ENCODE measurements at places on chromosomes 3 and 15.

DNA sequence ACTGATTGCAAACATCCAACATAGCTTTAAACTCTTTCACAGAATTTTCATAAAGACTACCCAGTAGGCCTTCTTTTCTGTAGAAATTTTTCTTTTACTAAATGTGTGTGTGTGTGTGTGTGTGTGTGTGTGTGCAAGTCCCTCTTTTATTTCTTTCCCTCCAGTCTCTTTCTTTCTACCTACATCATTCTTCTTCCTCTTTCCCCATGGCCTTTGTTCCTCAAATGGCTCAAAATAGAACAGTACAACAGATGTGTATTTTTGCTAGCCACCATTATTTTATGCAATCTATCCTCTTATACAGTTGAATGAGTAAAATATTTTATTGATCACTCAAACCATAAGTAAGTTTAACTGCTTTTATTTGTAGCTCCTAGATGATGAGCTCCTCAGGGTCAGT is 76.4 kb downstream of the USF3 start:
- no peak for DNase-seq

GRCh38 chr3:27221264-27221932 is 147.8 kb downstream of the NEK10 start:
- DNase-seq = no peak

DNA sequence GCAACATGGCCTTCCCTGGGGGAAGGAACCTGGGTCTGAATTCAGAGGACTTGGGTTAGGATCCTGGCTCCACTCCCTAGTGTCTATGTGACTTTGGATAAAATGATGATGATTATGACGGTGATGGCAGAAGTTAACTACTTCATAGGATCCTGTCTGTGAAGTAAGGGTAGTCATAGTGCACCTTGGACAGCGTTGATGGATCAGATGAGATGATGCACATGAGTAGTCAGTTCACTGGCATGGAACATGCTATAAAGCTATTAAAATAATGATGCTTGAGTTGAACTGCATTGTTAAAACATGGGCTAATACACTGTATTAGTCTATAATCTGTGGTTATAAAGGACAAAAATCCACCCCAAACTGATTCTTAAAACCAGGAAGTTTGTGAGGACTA is 62.0 kb downstream of the EEFSEC start:
- DNase-seq = no peak

GRCh38 chr3:79672731-79673130 is 95.1 kb downstream of the ROBO1 start:
- DNase-seq = no peak

GRCh38 chr3:44396200-44397171 is 57.9 kb downstream of the TCAIM start:
- DNase-seq = no peak

GRCh38 chr15:64017082-64017588 is 29.1 kb downstream of the DAPK2 start:
- no peak for DNase-seq

DNA sequence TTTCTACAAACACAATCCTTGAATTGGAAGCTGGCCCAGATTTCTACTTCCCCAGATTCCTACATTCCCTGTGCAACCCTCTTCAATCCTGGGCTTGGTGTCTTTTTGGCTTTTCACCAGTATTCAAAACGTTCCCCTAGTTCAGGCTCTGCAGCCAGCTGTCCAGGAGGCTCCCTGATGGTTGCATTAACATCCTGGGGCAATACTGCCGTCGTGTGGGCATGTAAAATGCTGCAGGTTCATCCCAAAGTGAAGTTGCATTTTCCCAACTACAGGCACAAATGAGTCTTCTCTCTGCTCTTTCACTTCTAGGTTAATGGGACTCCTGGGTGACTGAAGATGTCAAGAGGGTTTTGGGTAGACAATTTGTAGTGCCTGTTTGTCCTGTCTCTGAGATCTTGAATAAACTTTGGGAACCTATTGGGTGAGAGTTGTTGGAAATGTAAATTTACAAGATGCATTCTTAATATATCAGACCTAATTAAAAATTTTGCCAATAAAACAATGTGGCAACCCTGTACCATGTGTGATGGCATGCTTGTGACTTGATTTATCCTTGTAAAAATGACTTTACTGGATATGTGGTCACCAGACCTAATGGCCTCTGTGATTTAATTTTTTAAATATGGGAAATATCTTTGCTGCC is 28.6 kb downstream of the SOX14 start:
- DNase-seq = no peak

DNA sequence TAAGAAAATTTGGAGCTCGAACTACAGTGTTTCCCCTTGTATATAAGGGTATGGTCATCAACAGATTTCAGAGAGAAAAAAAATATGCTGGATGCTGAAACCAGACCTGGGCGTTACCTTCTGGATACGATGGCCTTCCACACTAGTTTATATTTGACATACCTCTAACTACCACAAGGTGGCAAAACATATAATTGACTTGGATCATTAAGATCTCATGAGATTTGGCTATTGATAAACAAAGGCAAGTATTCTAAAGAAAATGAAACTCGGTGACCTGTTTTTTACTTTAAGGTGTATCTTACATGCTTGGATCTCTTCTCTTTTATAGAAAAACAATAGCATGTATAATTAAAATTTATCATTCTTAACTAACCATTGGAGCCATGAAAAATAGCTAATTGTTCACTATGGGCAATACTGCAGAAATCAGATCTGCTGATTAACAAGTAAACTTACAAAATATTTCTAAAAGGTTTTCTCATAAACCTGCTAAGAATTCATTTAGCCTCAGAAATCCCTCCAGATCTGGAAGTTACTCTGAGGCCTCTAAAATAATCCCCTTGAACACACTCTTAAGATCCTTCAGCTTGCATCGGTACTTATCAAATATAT is 300.6 kb upstream of the KCNH8 start:
- DNase-seq = no peak

GRCh38 chr3:41881233-41881821 is 80.6 kb downstream of the ULK4 start:
- DNase-seq = peak; percentile 29

- DNase-seq = peak; percentile 18
These were observed 18.3 kb upstream of the CFAP100 start for GRCh38 chr3:126376444-126376843.

DNA sequence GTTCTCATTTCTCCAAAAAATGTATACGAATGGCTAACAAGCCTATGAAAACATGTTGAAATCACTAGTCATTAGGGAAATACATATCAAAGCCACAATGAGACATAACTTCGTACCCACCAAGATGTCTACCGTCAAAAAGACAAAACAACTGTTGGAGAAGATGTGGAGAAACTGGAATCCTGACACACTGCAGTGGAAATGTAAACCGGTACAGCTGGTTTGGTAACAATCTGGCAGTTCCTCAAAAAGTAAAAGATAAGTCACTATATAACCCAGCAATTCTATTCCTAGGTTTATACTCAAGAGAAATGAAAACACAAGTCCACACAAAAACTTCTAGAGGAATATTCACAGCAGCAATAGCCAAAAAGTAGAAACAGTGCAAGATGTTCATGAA is 7.0 kb downstream of the SCAPER start:
- DNase-seq = no peak

DNA sequence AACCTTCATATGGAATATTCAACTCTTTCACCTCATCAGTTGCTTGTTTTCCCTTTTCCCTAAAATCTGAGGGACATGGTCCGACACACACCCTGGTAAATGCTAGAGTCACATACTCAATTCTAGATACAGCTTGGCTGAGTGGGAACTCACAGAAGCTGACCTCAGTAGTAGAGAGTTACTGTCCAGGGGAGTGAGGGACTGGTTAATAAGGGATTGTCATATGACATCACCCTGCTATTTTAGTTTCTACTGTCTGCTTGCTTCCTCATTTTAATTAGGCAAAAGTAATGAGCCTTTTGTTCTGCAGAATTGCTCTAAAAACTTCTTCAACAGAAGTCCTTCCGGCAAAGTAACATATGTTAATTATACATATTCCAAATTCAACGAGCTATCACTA is 244.5 kb downstream of the ZIC4 start:
- DNase-seq = no peak

- no peak for DNase-seq
These were observed 61.2 kb upstream of the LRTM1 start for GRCh38 chr3:54988838-54989630.

DNA sequence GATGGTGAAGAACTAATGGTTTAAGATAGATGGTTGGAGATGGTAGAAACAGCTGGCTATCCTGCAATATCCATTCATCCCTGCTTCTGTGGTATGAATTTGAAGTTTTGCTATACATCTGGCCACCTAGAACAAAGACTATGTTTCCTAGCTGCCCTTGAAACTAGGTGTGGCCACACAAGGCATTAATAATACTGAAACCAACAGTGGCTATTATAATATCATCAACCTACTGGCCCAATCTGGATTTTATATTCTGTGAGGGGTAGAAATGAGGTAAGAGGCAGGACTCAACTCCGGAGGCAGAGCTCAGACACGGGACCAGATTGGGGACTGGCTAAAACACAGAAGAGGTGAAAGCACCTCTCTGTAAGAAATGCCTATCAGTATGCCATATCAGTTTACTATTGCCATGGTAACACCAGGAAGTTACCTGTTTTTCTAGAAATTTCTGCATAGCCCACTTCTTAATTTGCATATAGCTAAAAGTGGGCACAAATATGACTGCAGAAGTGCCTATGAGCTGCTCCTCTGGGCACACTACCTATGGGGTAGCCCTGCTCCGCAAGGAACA is 8.4 kb downstream of the IFT80 start:
- DNase-seq = no peak

GRCh38 chr15:73936181-73936580 is 9.9 kb downstream of the LOXL1 start:
- no peak for DNase-seq

GRCh38 chr3:188598894-188599293 is 444.9 kb downstream of the LPP start:
- DNase-seq = no peak

- DNase-seq = no peak
These were observed 18.6 kb downstream of the KBTBD13 start for GRCh38 chr15:65095011-65095746.

- no peak for DNase-seq
These were observed 734.5 kb upstream of the CADM2 start for GRCh38 chr3:84224262-84224661.

- DNase-seq = no peak
These were observed 101.1 kb downstream of the BOC start for GRCh38 chr3:113312416-113312815.

- DNase-seq = no peak
These were observed 435.7 kb downstream of the MCTP2 start for GRCh38 chr15:94667109-94667508.

DNA sequence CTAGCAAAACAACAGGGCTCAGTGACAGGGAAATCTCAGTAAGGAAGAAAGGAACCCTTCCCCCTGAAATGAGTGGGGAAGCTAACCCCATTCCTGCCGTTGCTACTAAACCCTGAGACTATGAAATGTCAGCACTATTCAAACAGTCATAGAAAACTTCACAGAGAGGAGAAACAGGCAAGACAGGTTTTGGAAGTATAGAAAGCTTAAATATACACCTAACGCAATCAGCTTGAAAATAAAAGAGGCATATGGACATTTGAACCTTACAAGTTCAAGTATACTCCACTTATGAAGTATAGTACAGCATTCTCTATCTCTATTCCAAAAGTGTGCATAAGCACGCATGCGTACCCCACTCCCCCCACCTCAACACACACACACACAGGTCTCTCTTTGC is 17.6 kb upstream of the FRMD4B start:
- DNase-seq = no peak

GRCh38 chr3:16468336-16469098 is 45.0 kb downstream of the RFTN1 start:
- DNase-seq = no peak

DNA sequence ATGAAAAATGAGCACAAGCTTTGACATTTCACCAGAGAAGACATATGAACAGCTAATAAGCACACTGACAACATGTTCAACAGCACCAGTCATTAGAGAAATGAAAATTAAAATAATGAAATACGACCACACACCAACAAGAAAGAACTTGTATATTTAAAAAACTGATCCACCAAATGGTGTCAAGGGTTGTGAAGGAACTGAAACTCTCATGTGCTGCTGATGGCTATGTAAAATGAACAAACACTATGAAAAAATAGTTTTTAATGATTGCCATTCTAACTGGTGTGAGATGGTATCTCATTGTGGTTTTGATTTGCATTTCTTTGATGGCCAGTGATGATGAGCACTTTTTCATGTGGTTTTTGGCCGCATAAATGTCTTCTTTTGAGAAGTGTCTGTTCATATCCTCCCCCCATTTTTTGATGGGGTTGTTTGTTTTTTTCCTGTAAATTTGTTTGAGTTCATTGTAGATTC is 193.8 kb downstream of the SCAPER start:
- DNase-seq = no peak

DNA sequence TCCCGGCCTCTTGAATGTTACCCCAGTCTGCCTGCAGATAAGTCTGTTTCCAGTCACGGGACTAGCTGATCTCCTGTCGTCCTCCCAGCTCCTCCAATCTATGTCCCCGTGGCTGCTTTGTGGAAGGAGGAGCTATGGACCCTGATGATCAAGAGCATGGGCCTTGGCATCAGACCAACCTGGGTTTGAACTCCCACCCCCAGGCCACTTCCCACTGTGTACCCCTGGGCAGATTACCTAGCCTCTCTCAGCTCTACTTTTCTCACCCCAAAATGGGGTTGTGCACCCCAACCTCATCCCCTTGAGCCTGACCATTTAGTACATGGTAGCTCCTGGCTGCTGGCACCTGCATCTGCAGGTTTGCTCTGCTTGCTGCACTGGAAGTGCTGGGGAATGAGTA is 55.8 kb downstream of the GASK1A start:
- no peak for DNase-seq

GRCh38 chr3:43699864-43700263 is 9.1 kb downstream of the ABHD5 start:
- DNase-seq = no peak

- DNase-seq = no peak
These were observed 46.8 kb downstream of the ST6GAL1 start for GRCh38 chr3:186976837-186977750.

- DNase-seq = no peak
These were observed 534.5 kb upstream of the TBL1XR1 start for GRCh38 chr3:177731644-177732268.

DNA sequence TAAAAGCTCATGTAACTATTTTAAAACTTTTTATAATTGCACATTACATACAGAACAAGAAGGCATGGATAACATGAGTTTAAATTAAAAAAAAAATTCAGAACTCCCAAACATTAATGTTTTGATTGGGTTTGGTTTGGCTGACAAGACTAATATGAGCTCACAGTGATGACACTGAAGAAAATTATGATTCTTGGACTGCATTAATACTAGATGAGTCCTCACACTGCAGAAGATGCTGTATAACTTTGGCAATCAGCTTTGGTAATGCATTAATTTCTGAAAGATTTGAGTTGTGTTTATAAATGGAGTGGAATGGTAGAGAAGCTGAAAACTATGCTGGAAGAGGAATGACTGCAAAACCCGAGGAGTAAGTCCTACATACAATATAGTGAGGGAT is 358.9 kb downstream of the PLCL2 start:
- DNase-seq = no peak

Measured in activated naive CD4-positive, alpha-beta T cell treated with anti-CD3 and anti-CD28 coated beads, Interleukin-2, amount 50 U/mL, for 72 hours (primary cell).